Endothelial cell of umbilical vein (primary cell): ENCODE measurements at places on chromosomes 5 and 9. TPM values are rescaled to one million over a fixed set of nuclear protein-coding genes. Genes with fewer than 3 reads are reported as not detected.

The STPG3 gene
- polyA plus RNA-seq = not detected in 2 replicates

The CDH9 gene
- not detected in 2 replicates for polyA plus RNA-seq

The CYLC2 gene
- polyA plus RNA-seq = not detected in 2 replicates

The COL15A1 gene
- polyA plus RNA-seq = not detected in 2 replicates

The NPR3 gene
- polyA plus RNA-seq = 0.01 and 0.03 TPM in 2 replicates

The GFRA3 gene
- polyA plus RNA-seq = 0.05 and 0.10 TPM in 2 replicates

The DMRT1 gene
- polyA plus RNA-seq = 0.08 TPM in 1 of 2 replicates, not detected in the other

The NR2F1-AS1 gene
- polyA plus RNA-seq = 2.7 and 4.2 TPM in 2 replicates

The BRIX1 gene
- polyA plus RNA-seq = 8.0 and 14.0 TPM in 2 replicates

The MEIKIN gene
- polyA plus RNA-seq = not detected in 2 replicates

The OTP gene
- not detected in 2 replicates for polyA plus RNA-seq

The C9 gene
- polyA plus RNA-seq = 0.03 and 0.33 TPM in 2 replicates

The PCDHAC1 gene
- polyA plus RNA-seq = not detected in 2 replicates

The RFESD gene
- polyA plus RNA-seq = 0.57 and 0.88 TPM in 2 replicates

The CTSV gene
- 0.64 and 0.80 TPM in 2 replicates for polyA plus RNA-seq

The IL3 gene
- polyA plus RNA-seq = not detected in 2 replicates

The DBH gene
- not detected in 2 replicates for polyA plus RNA-seq

The SAXO1 gene
- polyA plus RNA-seq = not detected in 2 replicates

The PCDHGA8 gene
- polyA plus RNA-seq = 0.43 and 0.44 TPM in 2 replicates

The ENC1 gene
- 53.3 and 59.7 TPM in 2 replicates for polyA plus RNA-seq

The PCDHA1 gene
- 0.03 and 0.04 TPM in 2 replicates for polyA plus RNA-seq

The TRPM3 gene
- polyA plus RNA-seq = 0.10 and 0.17 TPM in 2 replicates

The EMB gene
- not detected in 2 replicates for polyA plus RNA-seq

The GPR107 gene
- polyA plus RNA-seq = 25.9 and 27.2 TPM in 2 replicates

The TSSK1B gene
- 0.03 TPM in 1 of 2 replicates, not detected in the other for polyA plus RNA-seq

The SVEP1 gene
- polyA plus RNA-seq = 0.04 and 0.05 TPM in 2 replicates

The ARL14EPL gene
- 0.10 TPM in 1 of 2 replicates, not detected in the other for polyA plus RNA-seq

The SNCAIP gene
- polyA plus RNA-seq = 12.0 and 13.1 TPM in 2 replicates

The DNAJC25 gene
- 1.7 and 2.1 TPM in 2 replicates for polyA plus RNA-seq

The LHX6 gene
- polyA plus RNA-seq = 1.8 and 2.4 TPM in 2 replicates

The IFNA2 gene
- polyA plus RNA-seq = not detected in 2 replicates

The DCANP1 gene
- polyA plus RNA-seq = not detected in 2 replicates

The NSG2 gene
- polyA plus RNA-seq = not detected in 2 replicates

The SLC34A3 gene
- polyA plus RNA-seq = not detected in 2 replicates

The DNAH5 gene
- polyA plus RNA-seq = 0.21 and 0.23 TPM in 2 replicates
